ENCODE measurements at places on chromosomes 6 and 20.

- no peak for DNase-seq
Measured at GRCh38 chr6:135283926-135284325, 102.8 kb downstream of the MYB start.

- DNase-seq = no peak
Measured at GRCh38 chr6:103719545-103719944, 1140.2 kb downstream of the HACE1 start.

DNA sequence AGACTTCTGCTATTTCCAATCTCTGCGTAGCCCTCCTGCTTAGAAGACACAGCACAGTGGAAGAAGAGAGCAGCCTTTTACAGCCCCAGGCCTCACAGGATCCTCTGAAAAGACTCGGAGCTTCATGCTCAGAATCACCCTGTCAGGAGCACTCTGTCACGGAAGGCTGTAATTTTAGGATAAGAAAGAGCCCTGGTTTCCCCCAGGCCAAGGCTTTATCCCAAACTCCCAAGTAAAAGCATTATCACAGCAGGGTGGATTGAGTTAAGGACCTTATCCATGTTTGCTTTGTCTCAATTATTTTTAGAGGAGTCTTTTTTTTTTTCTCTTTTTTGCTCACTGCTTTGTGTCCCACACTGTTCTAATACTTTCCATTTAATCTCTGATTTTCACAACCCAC, 39.2 kb downstream of the ANKS1A start:
- DNase-seq = no peak

- no peak for DNase-seq
Measured at GRCh38 chr20:20233041-20233514, 134.8 kb upstream of the INSM1 start.

DNA sequence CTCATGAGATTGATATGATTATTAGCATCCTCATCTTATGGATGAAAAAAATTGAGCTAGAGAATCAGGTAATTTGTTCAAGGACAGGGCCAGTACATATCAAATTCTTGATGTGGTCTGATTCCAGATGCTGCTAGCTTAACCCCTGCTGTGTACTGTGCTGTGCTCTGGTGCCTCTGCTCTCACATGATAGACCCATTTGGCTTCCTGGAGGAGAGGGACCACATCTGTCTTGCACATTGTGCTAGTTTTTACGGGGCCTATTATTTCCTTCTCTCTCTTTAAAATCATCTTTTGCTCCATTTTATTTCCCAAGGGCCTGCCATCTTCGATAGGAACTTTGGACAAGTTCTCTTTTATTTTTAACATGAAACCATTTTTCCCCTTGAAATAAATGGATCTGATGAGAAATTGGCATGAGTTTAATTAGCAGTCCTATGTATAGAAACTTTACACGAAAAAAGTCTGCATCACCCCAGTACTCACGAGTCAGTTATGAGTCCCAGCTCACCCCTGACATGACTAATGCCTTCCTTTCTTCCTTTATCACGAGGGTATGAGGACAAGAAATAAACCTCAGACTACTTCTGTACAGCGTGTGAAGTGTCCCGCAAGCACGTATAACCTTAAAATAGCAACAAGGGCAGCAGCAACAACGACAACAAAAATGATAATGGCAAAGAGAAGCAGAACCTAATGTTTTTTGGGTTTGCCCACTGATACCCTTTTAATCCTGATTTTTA, 26.5 kb downstream of the CD109 start:
- DNase-seq = peak; percentile 79

DNA sequence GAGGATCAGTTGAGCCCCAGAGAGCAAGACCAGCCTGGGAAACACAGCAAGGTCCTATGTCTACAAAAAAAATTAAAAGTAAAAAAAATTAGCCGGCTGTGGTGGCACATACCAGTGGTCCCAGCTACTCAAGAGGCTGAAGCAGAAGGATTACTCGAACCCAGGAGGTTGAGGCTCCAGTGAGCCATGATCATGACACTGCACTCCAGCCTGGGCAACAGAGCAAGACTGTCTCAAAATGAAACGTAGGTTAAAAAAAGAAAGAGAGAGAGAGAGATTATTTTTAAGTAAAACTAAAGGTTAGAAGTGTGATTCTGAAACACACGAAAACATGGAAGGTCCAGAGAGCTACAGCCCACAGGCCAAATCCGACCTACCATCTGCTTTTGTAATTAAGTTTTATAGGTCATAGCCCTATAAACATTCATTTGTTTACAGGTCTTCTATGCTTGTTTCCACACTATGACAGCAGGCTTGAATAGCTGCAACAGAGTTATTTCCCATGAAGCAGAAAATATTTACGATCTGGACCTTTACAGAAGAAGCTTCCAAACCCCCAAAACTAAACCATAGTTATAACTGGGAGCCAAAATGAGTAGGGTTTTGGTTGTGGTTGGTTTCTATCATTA, 279.7 kb downstream of the GMDS start:
- DNase-seq = no peak

DNA sequence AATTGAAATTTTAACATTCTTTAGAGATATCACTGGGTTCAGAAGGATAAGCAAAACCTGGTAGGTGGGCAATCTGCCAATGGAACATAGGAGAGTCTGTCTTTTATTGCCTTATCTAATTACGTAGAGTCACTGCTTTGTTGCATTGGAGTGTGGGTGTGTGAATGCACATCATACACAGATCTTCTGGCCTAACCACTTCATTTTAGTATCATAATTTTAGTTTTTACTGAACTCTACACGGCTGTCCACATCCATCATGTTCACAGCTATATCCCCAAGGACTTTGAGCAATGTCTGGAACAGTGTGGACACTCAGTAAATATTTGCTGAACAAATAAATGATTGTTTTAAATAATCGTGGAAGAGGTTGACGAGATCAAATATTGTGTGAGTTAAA, 104.6 kb upstream of the AKIRIN2 start:
- DNase-seq = no peak

DNA sequence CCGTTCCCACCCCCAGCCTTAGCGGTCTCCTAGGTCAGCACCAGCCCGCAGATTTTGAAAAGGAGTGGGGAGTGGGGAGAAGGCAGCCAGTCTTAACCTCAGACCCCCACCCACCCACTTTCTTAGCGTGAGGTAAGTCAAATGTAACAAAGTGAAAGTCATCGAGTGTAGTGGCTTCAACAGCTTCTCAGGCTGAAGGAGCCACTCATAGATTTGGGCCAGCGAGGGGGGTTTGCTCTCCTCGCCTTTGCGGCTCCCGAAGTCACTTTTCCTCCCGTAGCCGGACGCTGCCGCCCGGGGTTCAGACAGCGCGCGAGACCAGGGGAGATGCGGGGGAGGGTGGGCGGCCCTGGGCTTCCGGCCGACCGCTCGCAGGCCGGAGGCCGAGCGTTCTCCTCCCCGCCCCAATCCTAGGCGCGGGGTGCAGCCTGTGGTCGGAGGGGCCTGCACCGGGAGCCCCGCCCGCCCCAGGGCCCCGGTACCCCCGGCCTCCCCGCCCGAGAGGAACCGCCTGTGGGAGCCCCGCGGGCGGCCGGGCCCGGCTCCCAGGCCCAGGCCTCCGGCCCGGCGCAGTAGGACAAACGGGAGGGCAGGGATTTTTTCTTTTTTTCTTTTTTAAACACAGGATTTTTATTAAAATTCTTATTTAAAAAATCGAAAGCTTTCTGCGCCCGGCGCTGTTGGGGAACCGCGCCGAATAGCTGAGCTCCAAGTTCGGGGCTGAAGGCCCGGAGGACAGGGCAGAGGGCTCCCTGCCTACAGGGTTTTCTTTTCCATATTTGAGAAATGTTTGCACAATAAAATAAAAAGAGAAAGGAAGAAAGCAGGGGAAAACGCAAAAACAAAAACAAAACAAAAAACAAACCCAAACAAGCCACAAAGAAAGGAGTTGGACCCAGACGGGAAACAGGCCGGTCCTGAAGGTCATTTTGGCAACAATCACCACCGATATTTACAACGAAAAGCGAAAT, 3.2 kb downstream of the NKX2-2 start:
- peak; percentile 32 for DNase-seq

DNA sequence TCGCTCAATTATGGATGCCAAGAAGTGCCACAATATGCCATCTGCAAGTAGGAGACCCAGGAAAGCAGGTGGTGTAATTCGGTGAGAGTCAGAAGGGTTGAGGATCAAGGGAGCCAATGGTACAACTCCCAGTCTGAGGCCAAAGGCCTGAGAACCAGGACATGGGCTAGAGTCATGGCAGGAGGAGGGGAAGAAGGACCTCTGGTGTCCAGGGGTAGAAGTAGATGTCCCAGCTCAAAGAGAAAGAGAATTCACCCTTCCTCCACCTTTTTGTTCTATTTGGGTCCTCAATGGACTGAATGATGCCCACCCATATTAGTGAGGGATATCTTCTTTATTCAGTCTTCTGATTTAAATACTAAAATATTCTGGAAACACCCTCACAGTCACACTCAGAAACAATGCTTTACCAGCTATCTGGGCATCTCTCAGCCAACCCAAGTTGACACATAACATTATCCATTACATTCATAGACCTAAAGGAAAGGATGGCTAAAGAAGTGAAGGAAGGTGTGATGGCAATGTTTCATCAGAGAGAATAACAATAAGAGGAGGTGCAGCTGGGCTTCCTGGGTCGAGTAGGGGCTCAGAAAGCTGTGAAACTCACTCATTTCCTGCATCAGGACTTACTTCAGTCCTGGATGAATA, 21.2 kb upstream of the HLA-DQA1 start:
- DNase-seq = no peak

GRCh38 chr6:73560182-73560732, 39.4 kb upstream of the EEF1A1 start:
- no peak for DNase-seq

DNA sequence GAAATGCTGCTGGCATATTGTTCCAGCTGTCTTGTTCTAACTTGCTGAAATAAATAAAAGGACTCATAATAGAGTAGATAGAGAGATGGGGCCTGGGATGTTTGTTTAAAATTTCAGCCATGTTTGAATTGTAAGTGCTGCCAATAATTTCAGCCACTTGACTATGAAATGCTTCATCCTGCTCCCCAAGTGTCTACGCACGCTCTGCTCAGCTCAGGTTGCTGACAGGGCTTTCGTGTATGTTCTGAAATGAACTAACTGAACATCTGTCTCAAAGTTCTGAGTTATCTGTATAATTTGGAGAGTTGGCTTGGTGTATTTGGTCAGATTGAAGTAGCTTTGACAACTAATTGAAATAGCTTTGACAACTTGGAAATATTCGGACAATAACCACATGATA, 387.8 kb downstream of the BMP2 start:
- no peak for DNase-seq

DNA sequence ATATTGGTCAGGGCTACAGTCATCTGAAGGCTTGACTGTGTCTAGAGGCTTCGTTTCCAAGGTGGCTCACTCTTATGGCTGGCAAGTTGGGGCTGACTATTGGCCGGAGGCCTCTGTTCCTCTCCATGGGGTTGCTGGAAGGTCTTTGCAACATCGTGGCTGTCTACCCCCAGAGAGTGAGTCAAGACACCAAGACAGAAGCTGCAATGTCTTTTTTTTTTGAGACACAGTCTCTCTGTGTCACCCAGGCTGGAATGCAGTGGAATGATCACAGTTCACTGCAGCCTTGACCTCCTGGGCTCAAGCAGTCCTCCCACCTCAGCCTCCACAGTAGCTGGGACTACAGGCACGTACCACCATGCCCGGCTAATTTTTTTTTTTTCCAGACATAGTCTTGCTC, 29.4 kb upstream of the KIF3B start:
- DNase-seq = no peak

GRCh38 chr6:86502497-86502896, 434.8 kb upstream of the HTR1E start:
- no peak for DNase-seq

GRCh38 chr6:168007592-168008338, 10.3 kb downstream of the KIF25 start:
- DNase-seq = peak; percentile 87

- DNase-seq = peak; percentile 8
Measured at GRCh38 chr6:40391086-40391485, 196.1 kb downstream of the LRFN2 start.

DNA sequence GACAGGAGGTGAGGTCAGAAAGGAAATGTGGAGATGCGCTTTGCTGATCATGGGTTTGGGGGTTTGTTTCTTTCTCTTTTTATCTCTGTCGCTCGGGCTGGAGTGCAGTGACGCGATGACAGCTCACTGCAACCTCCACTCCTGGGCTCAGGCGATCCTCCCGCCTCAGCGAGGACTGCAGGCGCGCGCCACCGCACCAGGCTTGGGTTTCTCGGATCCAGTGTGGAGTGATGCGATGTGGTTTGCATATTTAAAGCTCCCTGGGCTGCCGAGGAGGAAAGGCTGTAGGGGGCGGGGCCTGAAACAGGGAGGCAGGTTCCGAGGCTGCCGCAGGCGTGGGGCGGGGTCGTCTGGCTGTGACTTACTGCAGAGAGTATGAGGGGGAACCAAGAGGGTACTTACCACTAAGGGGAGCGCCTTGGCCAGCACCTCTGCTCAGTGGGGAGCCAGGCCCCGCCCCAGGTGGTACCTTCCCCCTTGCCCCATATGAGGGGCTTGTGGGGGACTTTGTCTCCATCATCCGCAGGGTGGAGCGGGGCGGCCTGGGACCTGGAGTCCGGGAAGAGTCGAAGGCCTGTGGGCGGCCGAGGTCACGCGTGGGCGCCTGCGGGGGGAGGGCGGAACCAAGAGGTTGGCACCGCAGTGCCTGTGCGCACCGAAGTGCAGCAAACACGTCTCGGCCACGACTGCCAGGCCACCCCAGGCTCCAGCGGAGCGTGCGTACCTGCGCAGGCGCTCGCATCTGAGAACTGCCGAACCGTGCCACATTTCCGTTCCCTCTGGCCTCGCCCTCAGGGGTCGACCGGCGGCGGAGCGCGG, 12.7 kb upstream of the BAK1 start:
- DNase-seq = no peak

DNA sequence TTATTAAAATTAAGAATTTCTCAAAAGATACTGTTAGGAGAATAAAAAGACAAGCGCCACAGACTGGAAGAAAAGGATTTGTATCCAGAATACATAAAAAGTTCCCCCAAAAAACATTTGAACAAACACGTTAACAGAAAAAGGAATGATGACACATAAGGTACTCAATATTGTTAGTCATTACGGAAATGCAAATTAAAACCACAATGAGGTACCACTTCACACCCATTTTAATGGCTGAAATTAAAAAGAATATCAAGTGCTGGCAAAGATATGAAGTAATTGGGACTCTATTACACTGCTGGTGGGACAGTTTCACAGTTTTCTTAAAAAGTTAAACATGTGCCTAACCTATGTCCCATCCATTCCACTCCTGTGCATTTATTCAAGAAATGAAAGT, 51.4 kb downstream of the HECA start:
- no peak for DNase-seq

GRCh38 chr6:46042355-46042999, 26.8 kb upstream of the CLIC5 start:
- DNase-seq = peak; percentile 55

DNA sequence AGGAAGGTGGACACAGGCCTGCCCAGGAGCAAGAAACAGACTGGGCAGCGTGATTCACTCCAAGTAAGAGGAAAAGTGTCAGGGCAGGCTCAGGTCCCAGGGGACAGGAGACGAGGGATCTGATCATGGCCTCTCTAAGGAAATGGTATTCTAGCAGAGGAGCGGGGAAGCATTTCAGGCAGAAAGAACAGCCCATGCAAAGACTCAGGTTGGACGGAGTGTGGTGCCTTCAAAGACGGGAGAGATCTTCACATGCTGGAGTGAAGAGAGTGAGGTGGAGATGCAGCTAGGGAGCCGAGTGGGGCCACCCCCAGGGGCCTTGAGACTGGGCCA, 161.1 kb downstream of the SYCP2 start:
- no peak for DNase-seq

Data from AG20443 (cell line).